Activated CD4-positive, alpha-beta T cell treated with anti-CD3 and anti-CD28 coated beads, Interleukin-2, amount 10 ng/mL, durations not matched to agents 7 days and 5 days (primary cell): ENCODE measurements at places on chromosomes 1 and 21.
A peak's percentile ranks its signal among the peaks of the same experiment; 100 is the strongest.

- H3K4me3 ChIP-seq = no peak overlapping the region
- no peak for DNase-seq
- H3K4me1 ChIP-seq = peaks cover 10% of the 10 kb centered on the region
Observed at GRCh38 chr1:231357187-231357772, 19.2 kb downstream of the SPRTN start.

- peaks cover 10% of the 10 kb centered on the region for H3K27me3 ChIP-seq
- H3K4me1 ChIP-seq = peaks cover 32% of the 10 kb centered on the region
- H3K4me3 ChIP-seq = peak overlapping the region; percentile 23
- DNase-seq = no peak
- H3K36me3 ChIP-seq = no peaks in the 10 kb centered on the region
Observed at GRCh38 chr1:6703016-6703415, 1.4 kb upstream of the DNAJC11 start.

DNA sequence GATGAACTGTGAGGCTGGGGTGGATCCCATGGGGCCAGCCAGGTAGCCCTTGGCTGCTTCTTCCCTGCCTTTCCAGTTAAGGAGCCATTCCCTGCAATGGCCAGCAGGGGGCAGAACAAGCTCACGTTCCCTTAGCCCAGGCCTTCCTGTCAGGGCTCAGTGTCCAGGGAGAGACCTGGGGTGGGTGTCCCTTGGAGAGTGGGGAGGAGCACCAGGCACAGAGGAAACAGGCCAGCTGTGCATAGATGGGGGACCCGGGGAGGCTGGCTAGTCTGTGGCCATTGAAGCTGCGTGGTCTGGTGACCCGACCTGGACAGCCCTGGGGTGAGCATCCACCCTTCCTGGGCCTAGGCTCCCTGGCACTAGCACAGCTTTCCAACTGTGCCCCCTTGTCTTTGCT, 13.2 kb upstream of the EPS8L3 start:
- peaks cover 4% of the 10 kb centered on the region for H3K36me3 ChIP-seq
- H3K4me1 ChIP-seq = peaks cover 20% of the 10 kb centered on the region
- peak overlapping the region; percentile 80 for H3K27ac ChIP-seq
- no peak overlapping the region for H3K4me3 ChIP-seq

DNA sequence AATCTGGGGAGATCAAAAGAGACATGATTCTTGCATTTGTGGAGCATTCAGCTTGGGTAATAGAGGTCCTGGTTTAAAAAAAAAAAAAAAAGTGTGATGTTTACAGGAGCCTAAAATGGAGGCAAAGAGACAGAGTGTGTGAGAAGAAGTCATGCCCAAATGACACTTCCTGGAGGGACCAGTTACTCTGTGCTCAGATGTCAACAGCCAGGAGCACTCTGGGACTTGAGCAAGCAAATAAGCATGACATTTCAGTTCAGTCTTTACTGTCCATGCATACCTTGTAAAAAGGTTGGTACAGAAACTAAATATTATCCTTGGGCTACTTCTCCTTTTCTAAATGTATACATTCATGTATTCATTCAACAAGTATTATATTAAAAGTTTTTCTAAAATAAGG, 25.2 kb upstream of the ADGRL2 start:
- H3K27ac ChIP-seq = no peak overlapping the region
- H3K27me3 ChIP-seq = no peaks in the 10 kb centered on the region
- H3K4me3 ChIP-seq = no peak overlapping the region
- H3K4me1 ChIP-seq = no peaks in the 10 kb centered on the region

DNA sequence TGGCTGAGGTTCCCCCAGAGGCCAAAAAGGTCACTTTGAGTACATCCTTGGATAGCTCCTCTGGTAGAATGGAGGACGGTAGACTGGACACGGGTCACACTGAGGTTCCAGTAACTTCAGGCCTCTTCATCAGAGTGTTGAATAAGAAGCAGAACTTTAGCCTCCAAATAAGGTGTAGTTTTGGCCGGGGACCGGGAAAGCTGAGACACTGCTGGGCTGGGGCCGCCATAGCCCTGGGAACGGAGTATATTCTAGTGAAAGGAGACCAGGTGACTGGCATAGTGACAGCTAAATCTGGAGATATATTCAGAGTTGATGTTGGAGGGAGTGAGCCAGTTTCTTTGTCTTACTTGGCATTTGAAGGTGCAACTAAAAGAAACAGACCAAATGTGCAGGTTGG, 84.1 kb downstream of the EVA1C start:
- H3K27ac ChIP-seq = no peak overlapping the region
- no peak for DNase-seq
- H3K4me1 ChIP-seq = peaks cover 11% of the 10 kb centered on the region
- no peaks in the 10 kb centered on the region for H3K36me3 ChIP-seq

- H3K27me3 ChIP-seq = no peaks in the 10 kb centered on the region
- H3K36me3 ChIP-seq = no peaks in the 10 kb centered on the region
- no peak overlapping the region for H3K4me3 ChIP-seq
- H3K27ac ChIP-seq = no peak overlapping the region
- no peak for DNase-seq
Observed at GRCh38 chr1:215780139-215780538, 213.0 kb downstream of the KCTD3 start.

DNA sequence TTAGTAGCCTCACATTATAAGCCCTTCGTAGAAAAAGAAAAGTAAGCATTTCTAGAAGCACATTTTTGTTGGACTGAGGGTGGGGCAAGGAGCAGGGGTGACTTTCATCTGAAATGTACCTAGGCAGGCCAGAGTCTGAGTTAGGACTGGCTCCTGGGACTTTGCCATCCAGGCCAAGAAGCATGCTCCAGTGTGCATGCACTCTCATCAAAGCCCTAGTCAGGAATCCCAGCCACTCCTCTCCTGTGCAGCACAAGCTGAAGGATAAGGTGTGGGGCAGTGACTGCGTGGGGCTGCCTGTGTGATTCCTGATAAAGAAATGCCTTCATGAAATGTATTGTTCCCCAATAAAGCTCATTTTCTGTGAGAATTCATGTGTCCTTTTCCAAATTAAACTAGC, 88.2 kb downstream of the GFI1 start:
- H3K4me3 ChIP-seq = no peak overlapping the region
- no peak overlapping the region for H3K27ac ChIP-seq
- H3K4me1 ChIP-seq = no peaks in the 10 kb centered on the region
- no peak for DNase-seq

- no peak for DNase-seq
- H3K4me1 ChIP-seq = peaks cover 58% of the 10 kb centered on the region
- H3K36me3 ChIP-seq = peaks cover 15% of the 10 kb centered on the region
- peak overlapping the region; percentile 11 for H3K27ac ChIP-seq
Observed at GRCh38 chr1:89753761-89754160, 67.1 kb upstream of the LRRC8D start.

- DNase-seq = no peak
- peaks cover 14% of the 10 kb centered on the region for H3K4me1 ChIP-seq
- H3K27ac ChIP-seq = peak overlapping the region; percentile 66
- no peak overlapping the region for H3K4me3 ChIP-seq
Observed at GRCh38 chr1:246875041-246876026, 56.4 kb downstream of the AHCTF1 start.

DNA sequence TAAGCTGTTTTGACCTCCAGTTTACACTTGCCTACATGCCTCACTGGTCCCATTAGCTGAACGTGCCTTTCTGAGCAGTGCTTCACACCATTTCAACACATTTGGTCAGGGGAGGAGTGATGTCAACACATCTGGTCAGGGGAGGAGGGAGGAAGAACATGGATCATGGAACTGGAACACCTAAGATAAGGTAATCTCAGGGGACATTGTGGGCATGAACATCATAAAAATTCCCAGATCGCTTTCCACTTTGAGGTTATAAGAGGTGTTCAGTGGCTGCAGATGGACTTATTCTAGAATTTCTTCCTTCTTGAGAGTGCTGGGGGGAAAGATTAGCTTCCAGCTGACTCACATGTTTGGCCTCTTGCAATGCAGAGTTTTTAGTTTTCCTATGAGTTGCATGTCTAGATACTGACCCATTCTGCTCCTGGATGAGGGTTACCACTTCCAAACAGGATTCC, 2.0 kb downstream of the QSOX1 start:
- no peak for DNase-seq
- H3K36me3 ChIP-seq = no peaks in the 10 kb centered on the region
- H3K27me3 ChIP-seq = no peaks in the 10 kb centered on the region
- H3K4me3 ChIP-seq = no peak overlapping the region

GRCh38 chr1:165162671-165163241, 193.8 kb downstream of the LMX1A start:
- DNase-seq = no peak
- no peaks in the 10 kb centered on the region for H3K36me3 ChIP-seq
- H3K4me1 ChIP-seq = no peaks in the 10 kb centered on the region
- H3K27me3 ChIP-seq = no peaks in the 10 kb centered on the region
- H3K4me3 ChIP-seq = no peak overlapping the region

- DNase-seq = no peak
- no peak overlapping the region for H3K27ac ChIP-seq
- peaks cover 30% of the 10 kb centered on the region for H3K36me3 ChIP-seq
- H3K4me1 ChIP-seq = peaks cover 13% of the 10 kb centered on the region
Observed at GRCh38 chr1:115669886-115670285, 28.1 kb downstream of the VANGL1 start.

- no peak overlapping the region for H3K4me3 ChIP-seq
- no peaks in the 10 kb centered on the region for H3K36me3 ChIP-seq
- H3K4me1 ChIP-seq = peaks cover 2% of the 10 kb centered on the region
- H3K27ac ChIP-seq = no peak overlapping the region
- no peaks in the 10 kb centered on the region for H3K27me3 ChIP-seq
- no peak for DNase-seq
Observed at GRCh38 chr1:1080122-1080757, 6.1 kb upstream of the RNF223 start.

- peak overlapping the region; percentile 89 for H3K27ac ChIP-seq
- peaks cover 64% of the 10 kb centered on the region for H3K36me3 ChIP-seq
- no peaks in the 10 kb centered on the region for H3K27me3 ChIP-seq
- no peak for DNase-seq
- H3K4me1 ChIP-seq = peaks cover 41% of the 10 kb centered on the region
Observed at GRCh38 chr1:89552471-89553081, 27.9 kb downstream of the LRRC8B start.

- H3K4me1 ChIP-seq = peaks cover 61% of the 10 kb centered on the region
- H3K27me3 ChIP-seq = no peaks in the 10 kb centered on the region
- DNase-seq = no peak
- H3K36me3 ChIP-seq = peaks cover 15% of the 10 kb centered on the region
- H3K4me3 ChIP-seq = no peak overlapping the region
- no peak overlapping the region for H3K27ac ChIP-seq
Observed at GRCh38 chr1:147246044-147246690, 3.7 kb downstream of the CHD1L start.

- no peak for DNase-seq
- H3K4me1 ChIP-seq = peaks cover 4% of the 10 kb centered on the region
- H3K36me3 ChIP-seq = no peaks in the 10 kb centered on the region
- H3K4me3 ChIP-seq = no peak overlapping the region
- no peak overlapping the region for H3K27ac ChIP-seq
- no peaks in the 10 kb centered on the region for H3K27me3 ChIP-seq
Observed at GRCh38 chr1:27592232-27592930, 11.6 kb downstream of the AHDC1 start.

DNA sequence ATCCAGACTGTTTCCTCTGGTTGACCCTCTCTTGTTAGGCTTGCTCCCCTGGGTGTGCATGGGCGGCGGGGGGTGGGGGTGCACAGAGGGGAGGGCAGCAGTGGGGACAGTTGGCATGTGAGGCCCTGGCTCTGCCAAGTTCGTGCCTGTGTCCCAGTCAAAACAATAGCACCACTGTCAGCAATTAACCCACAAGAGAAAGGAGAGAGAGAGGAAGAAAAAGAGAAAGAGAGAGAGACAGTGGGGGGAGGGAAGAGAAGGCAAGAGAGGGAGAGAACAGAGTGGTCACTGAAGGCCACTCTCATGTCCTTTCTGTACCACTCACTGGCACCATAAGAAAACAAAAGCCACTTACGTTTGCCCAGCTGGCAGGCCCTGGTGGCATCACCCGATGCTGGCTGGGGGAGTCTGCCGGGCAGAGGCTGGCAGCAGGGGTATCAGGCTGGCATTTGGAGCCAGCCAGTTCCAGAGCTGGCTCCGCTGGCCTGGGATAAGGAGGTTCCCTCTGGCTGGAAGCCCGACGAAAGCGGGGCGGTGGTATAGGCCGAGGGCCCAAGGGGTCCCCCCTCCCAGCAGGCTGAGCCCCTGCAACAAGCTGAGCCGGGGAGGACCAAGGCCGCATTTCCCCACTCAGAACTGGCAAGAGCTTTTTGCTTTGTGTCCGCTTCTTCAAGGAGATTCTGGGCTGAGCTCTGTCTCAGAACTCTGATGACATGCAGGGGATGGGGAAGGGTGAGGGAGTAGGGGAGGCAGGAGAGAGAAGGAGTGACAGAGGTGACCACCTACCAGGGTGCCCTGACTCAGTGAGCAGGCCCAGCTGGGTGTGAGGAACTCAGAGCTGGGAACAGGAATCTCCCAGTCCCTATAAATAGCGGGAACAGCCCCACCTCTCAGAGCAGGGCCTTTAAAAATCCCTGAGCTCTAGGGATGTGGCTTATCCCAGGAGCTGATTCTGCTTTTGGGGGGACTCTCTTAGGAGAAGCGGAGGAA, 27.9 kb downstream of the PIK3C2B start:
- no peak for DNase-seq
- peak overlapping the region; percentile 36 for H3K27ac ChIP-seq
- no peak overlapping the region for H3K4me3 ChIP-seq
- H3K4me1 ChIP-seq = peaks cover 38% of the 10 kb centered on the region
- H3K27me3 ChIP-seq = no peaks in the 10 kb centered on the region

- H3K27me3 ChIP-seq = no peaks in the 10 kb centered on the region
- no peaks in the 10 kb centered on the region for H3K4me1 ChIP-seq
- no peak for DNase-seq
- H3K4me3 ChIP-seq = no peak overlapping the region
Observed at GRCh38 chr1:178692564-178693327, 32.3 kb upstream of the RALGPS2 start.

GRCh38 chr1:204181116-204181515, 15.0 kb upstream of the REN start:
- H3K27ac ChIP-seq = no peak overlapping the region
- peaks cover 5% of the 10 kb centered on the region for H3K27me3 ChIP-seq
- no peaks in the 10 kb centered on the region for H3K4me1 ChIP-seq

- no peaks in the 10 kb centered on the region for H3K4me1 ChIP-seq
- no peaks in the 10 kb centered on the region for H3K27me3 ChIP-seq
- no peaks in the 10 kb centered on the region for H3K36me3 ChIP-seq
- no peak overlapping the region for H3K4me3 ChIP-seq
Observed at GRCh38 chr1:213724640-213725536, 262.9 kb upstream of the PROX1 start.
